ENCODE measurements at places on chromosomes 5 and 9. TPM values are rescaled to one million over a fixed set of nuclear protein-coding genes. Genes with fewer than 3 reads are reported as not detected.
A peak's percentile ranks its signal among the peaks of the same experiment; 100 is the strongest.

DNA sequence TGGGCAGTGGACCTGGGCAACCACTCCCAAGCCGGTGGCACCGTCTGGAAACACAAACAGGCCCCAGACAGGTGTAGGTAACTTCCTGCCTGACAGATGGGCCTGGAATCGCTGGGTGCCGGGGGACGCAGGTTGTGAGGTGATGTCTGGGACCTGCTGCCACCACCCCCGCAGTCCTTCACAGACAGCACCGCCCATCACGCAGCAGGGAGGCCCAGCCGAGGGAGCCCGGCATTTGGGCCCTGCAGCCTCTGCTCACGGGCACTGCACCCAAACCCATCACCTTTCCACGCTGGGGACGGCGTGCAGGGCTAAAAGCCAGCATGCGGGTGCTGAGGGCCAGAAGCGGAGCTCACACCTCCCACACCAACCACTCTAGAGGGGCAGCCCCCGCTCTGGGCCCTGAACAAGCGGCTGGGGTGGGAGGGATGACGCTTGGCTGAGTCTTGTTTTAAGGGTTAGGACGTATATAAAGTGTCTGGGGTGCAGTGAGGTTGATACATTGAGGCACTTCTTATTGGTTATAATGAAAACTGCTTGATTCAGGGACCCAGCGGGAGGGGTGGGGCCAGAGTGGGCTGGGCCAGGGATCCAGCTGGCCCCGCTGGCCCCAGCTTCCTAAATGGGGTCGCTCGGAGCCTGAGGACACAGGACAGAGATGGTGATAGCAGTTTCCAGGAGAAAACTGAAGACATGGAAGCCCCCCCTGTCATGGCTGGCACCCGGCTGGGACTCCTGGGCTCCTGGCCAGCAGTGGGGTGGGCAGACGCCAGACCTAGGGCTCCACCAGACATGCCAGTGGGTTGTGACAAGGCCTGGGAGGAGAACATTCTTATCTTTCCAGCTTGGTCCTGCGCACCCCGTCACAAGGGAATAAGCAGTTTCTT lies 11.3 kb downstream of the MYMK start:
- no peak for DNase-seq

GRCh38 chr5:160506006-160507004 lies 84.7 kb downstream of the PTTG1 start:
- DNase-seq: no peak

Gene ORM1
- not detected for total RNA-seq

Gene CDC25C
- 13.8 TPM for total RNA-seq

Gene PCDHAC2
- total RNA-seq: 4.2 TPM

DNA sequence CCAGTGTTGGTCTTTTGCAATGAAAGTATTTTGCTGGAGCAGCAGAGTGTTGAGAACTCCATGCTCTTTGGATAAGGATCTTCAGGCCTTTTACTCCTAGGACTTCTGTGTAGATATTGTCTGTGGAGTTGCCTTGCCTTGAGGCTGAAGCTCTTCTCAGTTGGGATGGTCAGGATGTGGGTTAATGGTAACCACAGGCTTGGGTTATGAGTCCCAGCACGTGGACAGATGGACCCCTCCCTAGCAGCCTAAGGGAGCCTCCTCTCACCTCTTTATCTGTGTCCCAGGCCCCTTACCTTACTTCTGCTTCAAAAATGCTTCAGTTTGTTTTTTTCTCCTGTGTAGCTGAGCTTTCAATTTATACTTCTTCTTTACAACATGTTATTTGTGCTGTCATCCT lies 109.9 kb downstream of the MEGF10 start:
- DNase-seq: no peak

DNA sequence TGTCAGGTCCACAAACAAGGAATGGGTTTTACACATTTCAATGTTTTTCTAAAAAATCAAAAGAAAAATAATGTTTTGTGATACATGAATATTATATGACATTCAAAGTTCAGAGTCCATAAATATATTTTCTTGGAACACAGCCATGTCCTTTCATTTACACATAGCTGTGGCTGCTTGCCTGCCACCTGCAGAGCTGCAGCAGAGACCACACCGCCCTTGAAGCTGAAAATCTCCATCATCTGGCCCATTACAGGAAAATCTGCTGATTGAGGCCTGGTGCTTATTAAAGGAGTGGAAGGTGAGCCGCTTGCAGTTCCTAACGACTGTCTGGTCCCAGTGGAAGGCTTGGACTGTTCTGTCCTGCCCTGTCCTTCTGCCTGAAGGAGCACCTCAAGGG lies 232.6 kb upstream of the ADAMTS16 start:
- no peak for DNase-seq

- no peak for DNase-seq
Measured at GRCh38 chr5:54458221-54458620, 2.7 kb downstream of the HSPB3 start.

- DNase-seq: no peak
Measured at GRCh38 chr9:110109333-110110092, 98.4 kb downstream of the C9orf152 start.

DNA sequence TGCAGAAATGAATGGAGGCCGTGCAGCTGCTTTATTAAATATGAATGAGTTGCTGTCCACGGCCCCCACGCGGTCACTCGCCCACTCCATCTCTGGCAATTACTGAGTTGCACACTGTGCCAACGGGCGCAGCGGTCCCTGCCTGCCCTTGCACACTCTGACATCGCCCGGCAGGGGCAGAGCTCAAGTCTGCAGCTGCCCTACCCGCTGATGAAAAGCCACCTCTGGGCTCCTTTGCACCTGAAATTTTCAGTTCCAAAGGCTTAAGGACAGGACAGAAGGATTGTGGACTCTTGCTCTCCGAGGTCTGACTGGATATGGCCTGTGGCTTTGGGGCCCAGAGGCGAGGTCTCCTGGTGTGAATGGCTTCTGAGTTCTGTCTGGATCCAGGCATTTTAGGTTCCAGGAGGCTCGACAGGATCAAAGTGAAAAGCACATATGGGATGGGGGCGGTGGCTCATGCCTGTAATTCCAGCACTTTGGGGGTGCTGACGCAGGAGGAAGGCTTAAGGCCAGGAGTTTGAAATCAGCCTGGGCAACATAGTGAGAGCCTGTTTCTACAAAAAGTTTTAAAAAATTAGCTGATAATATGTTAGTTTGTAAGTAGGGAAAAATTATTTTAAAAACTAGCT lies 201.8 kb downstream of the PAX5 start:
- no peak for DNase-seq

DNA sequence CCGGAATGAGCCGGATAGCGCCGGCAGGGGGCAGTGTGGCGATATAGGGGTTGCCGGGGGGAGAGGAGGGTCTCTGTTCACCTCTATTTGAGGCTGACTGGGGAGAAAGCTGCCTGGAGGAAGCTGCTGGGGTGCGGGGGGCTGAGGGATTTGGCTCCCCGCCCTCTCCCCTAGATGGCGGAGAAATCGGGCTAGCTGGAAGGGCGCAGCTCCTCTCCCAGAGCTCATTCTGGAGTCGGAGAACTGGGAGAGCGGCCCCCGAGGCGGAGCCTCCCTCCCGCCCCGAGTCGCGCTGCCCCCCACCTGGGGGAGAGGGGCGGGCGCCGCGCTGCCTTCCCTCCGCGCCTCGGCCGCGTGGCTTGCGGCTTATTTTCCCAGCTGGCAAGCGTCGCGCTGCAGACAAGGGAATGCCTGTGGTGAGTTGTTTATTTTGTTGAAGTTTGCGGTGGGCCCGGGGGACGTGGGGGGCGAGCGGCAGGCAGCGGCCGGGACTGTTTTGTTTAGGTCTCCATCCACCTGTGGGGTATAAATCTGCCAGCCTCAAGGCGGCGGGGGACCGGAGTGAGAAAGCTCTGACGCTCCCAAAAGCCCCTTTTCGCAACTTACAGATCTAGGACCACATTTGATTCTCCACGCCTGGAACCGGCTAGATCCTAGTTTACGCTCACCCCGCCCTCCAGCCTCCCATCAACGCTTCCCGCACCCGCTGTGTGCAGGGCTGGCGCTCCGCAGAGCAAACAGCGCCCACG lies 4.1 kb upstream of the RGMB start:
- DNase-seq: peak; percentile 46

Gene SRA1
- total RNA-seq: 55.8 TPM

Gene SOHLH1
- total RNA-seq: not detected

Measured in PC-3 (cell line).